ENCODE measurements at places on chromosomes 5 and 9.
A peak's percentile ranks its signal among the peaks of the same experiment; 100 is the strongest.

- DNase-seq = no peak
These were observed 233.2 kb downstream of the SLIT3 start for GRCh38 chr5:169067751-169068173.

GRCh38 chr9:78609450-78609849 lies 312.5 kb downstream of the PSAT1 start:
- no peak for DNase-seq

DNA sequence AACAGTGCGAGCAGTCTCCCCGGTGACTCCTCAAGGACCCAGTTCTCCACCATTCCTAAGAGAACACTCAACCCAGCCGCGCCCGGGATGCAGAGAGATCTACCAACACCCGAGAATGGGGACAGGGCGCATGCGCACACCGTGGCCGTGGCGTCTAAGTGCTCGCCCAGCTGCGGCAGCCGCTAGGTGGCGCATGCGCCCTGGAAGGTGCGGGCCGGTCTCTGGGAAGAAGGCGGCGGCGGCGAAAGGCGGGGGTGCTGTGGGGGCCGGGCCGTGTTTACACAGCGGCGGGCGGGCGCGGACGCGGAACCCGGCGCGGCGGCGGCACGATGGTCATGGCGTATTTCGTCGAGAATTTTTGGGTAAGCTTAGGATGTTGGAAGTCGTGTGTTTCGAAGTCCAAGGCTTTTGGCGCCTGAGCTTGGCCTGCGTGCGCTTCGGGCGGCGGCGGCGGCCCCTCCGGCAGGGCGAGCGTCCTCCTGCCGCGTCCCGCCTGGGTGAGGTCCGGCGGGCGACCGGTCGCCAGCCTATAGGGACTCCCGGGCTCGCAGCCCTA lies at the start of gene FCHO2:
Gene FCHO2, plus strand, starts transcription at position 274 of the 556 bp plus-strand sequence. Its CDS starts 56 bp downstream, at position 330.
- peak; percentile 91 for DNase-seq

DNA sequence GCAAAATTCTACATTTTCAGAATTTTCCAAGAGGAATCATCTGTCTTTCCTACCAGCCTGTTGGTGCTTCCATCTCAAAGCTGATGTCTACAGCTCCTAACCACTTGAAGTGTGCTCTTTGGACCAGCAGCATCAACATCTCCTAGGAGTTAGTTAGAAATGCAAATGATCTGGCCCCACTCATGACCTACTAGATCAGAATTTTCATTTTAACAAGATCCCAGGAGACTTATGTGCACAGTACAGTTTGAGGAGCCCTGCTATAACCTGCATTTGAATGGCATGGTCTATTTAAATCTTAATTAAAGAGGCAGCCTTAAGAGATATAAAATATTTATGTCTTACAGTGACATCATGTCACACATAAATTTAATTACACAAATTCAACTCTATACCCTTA lies 33.8 kb downstream of the ITK start:
- DNase-seq = no peak

GRCh38 chr9:113649054-113649453 lies 185.5 kb downstream of the RGS3 start:
- peak; percentile 72 for DNase-seq
